Tibial nerve (tissue), 4 donors: ENCODE measurements at places on chromosomes 4 and X. TPM values are rescaled to one million over a fixed set of nuclear protein-coding genes. Genes with fewer than 3 reads are reported as not detected.

DNA sequence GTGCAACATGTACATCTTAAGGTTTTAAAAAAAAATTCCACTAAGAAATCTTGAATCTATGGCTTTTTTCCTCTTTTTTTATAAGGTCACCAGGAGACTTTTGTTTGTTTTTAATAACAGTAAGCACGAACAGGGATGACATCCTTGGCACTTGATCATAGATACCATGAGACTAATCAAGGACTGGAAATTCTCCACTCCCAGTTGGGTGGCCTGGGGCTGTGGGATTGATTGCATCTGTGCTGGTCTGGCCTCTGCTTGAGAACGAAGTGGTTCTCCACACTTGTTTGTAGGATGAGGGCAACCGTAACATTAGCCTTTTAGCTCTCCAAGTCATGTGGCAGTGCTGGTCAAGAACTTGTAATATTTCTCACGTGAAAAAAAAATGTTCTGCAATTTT lies 35.4 kb downstream of the SNX25 start:
- H3K27ac ChIP-seq, result no peak overlapping the region
- H3K36me3 ChIP-seq, result no peaks in the 10 kb centered on the region

- H3K36me3 ChIP-seq, result no peaks in the 10 kb centered on the region
- no peaks in the 10 kb centered on the region for H3K27me3 ChIP-seq
- H3K4me3 ChIP-seq, result no peak overlapping the region
- H3K27ac ChIP-seq, result no peak overlapping the region
- peaks cover 7% of the 10 kb centered on the region for H3K4me1 ChIP-seq
Observed at GRCh38 chr4:44761306-44761705, 35.0 kb upstream of the GNPDA2 start.

DNA sequence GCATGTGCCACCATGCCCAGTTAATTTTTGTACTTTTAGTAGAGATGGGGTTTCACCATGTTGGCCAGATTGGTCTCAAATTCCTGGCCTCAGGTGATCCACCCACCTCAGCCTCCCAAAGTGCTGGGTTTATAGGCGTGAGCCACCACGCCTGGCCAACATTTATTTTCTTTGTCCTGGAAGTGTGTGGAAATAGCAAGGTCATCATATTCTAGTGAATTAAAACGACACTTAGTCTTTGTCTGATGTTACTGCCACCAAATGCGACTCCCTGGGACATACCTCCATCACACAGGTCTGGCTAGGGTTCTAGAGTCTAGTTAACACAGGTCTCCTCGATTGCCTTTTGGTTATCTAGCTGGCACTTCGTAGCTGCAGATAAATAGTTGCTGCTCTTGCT lies 203.1 kb downstream of the AASDH start:
- DNase-seq, result no peak
- no peak overlapping the region for H3K27ac ChIP-seq
- H3K4me1 ChIP-seq, result no peaks in the 10 kb centered on the region

DNA sequence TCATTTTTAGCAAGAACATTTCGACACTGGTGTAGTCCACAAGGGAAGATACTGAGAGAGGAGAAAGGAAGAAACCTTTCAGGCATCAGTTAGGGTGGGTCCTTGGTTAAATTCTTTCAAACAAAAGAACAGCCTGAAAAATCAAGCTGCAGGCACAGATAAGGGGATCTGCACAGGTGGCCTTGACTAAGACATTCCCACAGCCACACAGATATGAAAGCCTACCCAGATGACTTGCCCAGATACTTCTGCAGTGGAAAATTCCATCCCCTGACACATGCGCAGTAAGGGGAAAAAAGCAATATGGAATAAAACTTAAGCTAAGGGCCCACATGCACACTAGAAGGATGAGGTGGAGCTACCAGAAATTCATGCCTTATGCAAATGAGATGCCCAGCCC lies 8.9 kb upstream of the TMEM165 start:
- H3K4me3 ChIP-seq, result no peak overlapping the region
- H3K27ac ChIP-seq, result no peak overlapping the region
- DNase-seq, result no peak
- H3K27me3 ChIP-seq, result no peaks in the 10 kb centered on the region

Gene SLC4A4
- 0.90 TPM for total RNA-seq

Gene MAGEC3
- total RNA-seq, result not detected
